Hematopoietic multipotent progenitor cell treated with erythropoietin and hydrocortisone succinate and interleukin-3 and kit ligand, for 8 days (in vitro differentiated cells): ENCODE measurements at places on chromosomes 2 and 18.
A peak's percentile ranks its signal among the peaks of the same experiment; 100 is the strongest.

GRCh38 chr18:14933964-14934363, 186.0 kb downstream of the ANKRD30B start:
- no peak for DNase-seq

DNA sequence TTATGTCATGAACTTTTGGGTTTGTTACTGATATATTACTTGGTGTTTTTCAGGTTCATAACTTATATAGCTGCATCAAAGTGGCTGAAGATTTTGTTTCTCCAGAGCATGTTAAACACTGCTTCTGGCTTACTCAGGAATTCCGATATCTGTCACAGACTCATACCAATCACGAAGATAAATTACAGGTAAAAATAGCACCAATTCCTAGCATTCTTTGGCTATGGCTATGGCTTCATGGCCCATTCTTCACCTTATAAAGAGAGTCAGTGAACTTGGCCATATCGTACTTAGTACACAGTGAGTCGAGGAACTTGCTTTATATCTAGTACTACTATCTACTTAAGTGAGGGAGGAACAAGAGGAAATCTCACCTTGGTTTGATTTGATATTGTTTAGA, 49.9 kb downstream of the KDM3A start:
- no peak for DNase-seq

- no peak for DNase-seq
These were observed 86.6 kb upstream of the RGPD5 start for GRCh38 chr2:109707281-109708147.

DNA sequence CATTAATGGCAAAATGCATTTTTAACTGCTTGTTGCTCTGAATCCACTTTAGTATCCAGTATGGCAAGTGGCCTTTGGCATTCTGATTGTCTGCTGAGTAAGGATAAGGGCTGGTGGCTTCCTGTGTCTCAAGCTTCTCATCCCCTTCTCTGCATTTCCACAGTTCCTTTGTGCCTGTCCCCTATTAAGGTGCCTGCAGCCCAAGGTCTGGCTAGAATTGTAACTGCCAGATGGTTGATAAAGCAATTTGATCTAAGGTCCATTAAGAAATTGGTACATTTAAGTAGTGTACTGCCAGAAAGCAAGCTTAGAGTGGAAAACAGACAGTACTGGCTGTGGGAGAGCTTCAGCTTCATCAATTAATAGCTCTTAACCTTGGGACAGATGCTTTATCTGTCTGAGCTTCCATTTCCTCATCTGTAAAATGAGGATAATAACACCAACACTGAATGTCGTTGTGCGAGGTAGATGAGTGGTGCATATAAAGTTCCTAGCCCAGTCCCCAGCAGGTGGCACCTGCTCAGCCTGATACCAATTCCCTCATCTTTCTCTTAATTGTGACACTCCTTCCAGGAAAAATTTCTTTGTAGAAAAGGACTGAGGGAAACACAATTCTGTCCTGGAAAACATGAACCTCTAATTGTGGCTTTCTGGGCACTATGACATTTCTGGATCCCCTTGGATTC, 570.6 kb upstream of the GCFC2 start:
- DNase-seq: no peak

DNA sequence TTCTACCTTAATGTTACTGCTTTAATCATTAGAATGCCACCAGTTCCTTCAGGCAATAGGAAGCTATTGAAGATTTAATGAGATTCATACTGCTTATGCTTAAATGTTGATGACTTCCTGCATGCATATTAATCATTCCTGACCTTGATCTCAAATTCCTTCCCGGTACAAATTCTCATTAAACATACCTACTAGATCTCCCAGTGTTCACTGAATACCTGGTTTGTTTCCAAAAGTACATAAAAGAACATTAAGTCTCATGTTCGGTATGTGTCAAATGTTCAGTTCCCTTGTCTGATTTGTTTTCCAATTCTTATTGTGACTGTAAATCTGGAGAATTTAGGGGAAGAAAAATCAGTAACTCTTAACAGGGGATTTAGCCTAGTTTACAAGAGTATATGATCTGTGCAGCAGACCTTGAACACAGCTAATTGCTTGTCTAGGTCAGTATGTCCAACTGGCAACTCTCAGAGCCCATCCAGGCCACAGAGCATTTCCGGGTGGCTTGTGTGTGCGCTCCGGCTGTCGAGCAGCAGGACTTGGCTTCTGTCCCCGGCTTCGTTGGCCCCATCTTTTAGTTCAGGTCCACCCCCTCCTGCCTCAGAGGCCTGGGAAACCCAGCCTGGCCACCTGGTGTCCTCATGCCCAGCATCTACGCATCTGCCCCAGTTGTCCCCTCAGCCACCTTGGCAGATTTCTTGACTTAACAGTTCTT, 13.1 kb downstream of the METAP1D start:
- DNase-seq: no peak

- no peak for DNase-seq
These were observed 6.8 kb upstream of the DNAJB2 start for GRCh38 chr2:219272356-219272755.

GRCh38 chr2:36831185-36831584, 134.7 kb downstream of the VIT start:
- DNase-seq: no peak

DNA sequence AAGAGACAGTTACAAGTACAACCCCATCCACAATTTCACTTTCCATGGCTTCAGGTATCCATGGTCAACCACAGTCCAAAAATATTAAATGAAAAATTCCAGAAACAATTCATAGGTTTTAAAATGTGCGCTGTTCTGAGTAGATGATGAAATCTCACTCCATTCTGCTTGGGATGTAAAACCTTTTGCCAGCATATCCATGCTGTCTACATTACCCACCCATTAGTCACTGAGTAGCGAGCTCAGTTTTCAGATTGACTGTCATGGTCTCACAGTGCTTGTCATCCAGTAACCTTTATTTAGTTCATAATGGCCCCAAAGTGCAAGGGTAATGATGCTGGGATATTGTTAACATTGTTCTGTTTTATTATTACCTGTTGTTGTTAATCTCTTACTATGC, 40.5 kb downstream of the SMAD4 start:
- DNase-seq: no peak

DNA sequence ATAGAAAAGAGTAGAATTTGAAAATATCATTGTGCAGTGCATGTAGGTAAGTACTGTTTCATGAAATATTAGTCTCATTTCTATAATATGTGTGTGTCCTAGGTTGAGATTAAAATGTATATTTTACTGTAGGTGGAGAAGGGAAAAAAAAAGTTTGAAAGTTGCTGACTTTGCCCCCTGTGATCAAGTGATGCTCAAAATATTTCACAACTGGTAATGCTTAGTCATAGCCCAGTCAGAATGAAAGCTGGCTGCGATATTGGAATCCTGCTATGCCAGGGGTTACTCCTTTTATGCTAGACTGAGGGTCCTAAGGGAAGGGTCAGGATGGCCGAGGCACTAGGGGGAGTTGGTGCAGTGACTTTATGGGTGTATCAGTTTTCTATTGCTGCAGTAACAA, 19.5 kb upstream of the CFAP36 start:
- DNase-seq: no peak

- no peak for DNase-seq
These were observed 3.8 kb downstream of the ONECUT2 start for GRCh38 chr18:57438743-57439608.

DNA sequence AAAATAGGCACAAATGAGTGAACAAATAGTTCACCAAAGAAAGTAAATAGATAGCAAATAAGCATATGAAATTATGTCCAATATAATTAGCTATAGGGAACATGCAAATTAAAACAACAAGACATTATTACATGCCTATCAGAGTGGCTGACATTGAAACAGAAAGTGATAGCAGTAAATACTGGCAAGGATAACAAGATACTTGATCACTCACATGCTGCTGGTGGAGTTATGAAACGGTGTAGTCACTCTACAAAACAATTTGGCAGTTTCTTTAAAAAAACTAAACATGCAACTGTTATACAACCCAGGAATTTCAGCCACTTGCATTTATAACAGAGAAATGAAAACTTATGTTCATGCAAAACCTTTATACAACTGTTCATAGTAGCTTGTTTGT, 439.2 kb upstream of the ACVR2A start:
- DNase-seq: no peak

DNA sequence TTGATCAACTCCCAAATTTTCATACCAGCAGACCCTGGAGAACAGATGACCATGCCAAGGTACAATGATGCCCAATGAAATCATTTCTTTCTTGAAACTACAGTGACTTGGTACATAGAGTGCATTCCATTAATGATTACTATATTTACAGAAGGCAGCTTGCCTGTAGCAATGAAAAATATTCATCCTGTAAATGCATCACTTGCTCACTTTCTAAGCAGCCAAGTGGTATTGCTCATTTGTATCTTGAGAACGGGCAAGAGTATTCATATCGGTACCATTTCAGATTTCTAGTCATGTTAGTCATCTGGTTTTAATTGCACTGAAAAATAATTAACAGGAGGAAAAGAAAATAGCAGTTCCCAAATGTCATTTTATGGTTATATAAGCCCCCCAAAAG, 59.6 kb downstream of the VIL1 start:
- DNase-seq: no peak

DNA sequence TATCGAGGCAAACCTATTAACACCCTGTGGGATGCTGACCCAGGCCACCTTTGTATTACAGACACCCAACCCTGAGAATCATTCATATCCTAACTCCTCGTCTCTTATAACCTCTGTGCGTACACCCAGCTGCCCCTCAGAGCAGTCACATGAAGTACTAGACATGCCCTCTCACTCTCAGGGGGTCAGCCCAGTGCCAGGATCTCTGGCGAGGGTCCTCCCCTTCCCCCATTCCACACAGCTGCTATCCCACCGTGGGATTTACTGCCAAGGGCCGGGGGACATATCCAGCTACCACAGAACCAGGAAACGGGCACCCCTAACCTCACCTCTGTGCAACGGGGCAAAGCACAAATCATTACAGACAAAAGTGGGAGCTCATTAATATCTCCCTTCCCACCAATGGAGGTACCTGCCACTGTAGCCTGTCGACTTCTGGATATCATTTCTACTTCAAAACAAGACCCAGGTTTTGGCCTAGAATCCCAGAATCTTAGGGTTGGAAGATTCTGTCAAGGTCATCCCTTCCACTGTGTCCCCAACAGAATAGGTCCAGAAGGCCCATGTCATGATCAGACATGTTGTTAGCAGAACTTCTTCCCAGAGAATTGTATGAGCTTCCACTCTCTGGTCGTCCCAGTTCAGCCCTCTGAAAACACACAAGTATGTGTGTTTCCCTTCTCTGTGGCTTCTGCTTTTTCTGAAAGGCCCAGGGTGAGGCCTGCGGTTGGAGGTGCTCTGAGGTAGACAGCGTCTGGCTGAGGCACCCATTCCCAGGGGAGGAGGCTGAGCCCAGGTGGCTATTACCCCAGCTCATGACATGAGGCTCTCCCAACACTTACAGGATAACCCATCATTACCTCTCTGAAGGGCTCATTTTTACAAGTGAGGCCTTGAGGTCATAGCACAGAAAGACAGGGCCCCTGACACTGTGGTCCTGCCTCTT, 1.7 kb downstream of the TMBIM1 start:
- DNase-seq: peak; percentile 33

DNA sequence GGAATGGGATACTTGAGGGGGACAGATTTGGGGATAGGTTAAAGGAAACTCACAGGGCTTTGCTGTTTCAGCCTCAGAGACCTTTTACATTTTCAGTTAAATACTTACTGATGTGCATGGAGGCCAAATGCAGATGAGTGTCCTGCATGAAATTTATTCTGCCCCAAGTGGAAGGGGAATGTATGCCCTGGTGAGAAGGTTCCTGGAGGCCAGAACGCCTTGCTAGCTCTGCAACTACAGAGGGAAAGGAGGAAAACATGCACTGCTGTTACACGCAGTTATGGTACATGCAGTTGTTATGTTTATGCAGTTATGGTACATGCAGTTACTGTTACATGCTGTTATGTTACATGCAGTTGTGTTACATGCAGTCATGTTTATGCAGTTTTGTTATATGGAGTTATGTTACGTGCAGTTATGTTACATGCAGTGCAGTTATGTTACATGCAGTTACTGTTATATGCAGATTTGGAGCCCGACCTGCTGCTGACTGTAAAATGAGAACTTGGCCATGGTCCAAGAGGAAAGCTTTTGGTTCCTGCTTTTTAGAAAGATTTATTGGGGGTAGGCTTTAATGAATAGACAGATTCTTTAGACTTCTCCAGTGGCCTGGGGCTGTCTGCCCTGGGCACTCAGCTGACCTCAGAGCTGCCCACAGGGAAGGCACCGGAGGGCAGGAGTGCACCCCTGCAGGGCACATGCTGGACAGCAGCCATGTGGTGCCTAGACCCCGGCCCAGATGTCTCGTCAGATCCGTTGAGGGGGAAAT, 84.1 kb downstream of the LDLRAD4 start:
- DNase-seq: peak; percentile 42
